ENCODE measurements at places on chromosomes 16 and 17. TPM values are rescaled to one million over a fixed set of nuclear protein-coding genes. Genes with fewer than 3 reads are reported as not detected.

The TPSG1 gene
- total RNA-seq: not detected

DNA sequence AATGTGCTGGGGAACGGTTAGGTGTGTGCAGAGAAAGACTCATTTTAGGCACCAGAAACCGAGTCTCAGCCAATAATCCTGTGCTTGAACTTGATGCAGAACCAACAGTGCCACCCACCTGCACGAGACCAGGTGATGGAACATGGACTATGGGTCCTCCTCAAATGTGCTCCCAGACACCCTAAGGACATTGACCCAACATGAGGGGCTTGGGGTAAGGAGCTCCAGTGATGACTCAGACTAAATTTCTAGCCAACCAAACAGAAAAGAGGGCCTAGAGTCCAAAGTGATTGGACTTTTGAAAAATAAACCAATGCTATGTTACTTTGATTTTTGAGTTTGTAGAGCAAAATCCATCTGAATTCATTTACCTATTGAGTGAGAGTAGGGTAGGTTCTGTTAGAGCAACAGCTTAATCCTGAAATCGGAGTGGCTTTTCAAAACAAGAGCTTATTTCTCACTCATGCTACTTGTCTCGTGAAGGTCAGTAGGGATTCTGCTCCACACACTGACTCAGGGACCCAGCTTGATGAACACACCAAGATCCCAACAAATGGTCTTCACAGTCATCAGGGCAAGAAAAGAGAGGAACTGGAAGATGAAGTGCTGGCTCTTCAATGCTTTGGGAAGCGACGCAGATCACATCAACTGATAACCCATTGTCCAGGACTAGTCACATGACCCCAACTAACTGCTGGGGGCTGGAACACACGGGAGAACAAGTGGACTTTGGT, 21.8 kb downstream of the FAM20A start:
- DNase-seq: no peak

DNA sequence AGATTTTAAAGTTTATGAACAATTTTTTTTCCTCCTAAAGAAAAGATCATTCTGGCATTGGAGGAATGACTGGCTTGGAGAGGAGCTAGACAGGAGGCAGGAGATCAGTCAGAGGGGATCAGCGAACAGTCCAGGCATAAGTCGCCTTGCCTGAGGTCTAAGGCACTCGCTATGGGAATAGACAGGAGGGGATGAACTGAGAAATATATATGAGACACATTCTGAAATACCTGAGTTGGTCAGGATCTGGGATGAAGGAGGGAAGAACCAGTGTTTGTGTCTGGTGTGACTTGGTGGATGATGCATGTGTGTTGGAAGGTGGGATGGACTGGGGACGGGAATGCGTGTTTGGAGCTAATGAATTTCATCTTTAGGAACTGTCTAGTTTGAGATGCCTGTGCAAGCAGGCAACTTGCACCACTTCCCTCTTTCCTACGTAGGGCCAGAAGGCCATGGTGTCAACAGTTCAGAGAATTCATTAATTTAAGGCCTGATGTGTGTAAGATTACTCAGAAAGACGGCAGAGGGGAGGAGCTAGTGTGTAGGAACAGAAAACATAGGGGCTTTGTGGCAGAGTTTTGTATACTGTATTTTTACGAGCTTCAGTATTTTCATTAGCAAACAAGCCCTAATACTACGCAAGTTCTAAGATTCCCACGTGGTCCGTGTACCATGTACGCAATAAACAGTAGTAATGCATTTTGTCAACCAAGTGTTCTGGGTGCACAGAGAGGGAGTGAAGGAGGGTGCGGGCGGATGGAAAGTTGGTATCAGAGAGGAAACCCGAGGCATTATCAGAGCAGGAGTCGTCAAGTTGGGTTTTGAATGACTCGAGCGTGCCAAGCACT, 825 bp downstream of the HEATR6 start:
- no peak for DNase-seq

DNA sequence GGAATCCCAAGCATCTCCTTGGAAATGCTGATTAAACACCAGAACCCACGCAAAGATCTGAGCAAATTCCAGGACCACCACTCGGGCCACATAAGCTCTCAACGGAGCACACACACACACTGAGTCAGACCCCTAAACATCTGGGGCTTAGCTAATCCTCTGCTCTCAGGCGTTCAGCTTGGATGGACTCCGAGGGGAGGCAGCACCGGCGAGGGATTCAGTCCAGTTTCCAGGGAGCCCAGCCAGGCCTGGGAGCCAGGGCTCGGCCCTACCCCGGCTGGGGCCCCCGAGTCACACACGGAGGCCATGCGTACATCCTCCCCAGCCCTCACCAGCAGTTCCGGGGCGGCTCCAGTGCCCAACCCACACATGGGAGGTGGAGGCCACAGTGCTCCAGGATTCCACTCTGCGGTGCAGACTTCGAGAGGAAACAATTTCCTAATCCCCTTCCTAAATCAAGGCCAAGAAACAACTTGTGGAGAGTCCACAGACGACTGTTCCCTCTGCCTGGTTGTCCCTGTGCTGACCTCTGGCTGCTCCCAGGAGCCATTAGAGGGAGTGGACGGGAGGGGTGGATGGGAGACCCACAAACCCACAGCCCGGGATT, 70.5 kb downstream of the GAS7 start:
- DNase-seq: peak; percentile 88

The TEPSIN gene
- 14.0 TPM for total RNA-seq

Data from left cardiac atrium (tissue), 4 donors.